PC-3 (cell line): ENCODE measurements at places on chromosomes 3 and 15. TPM values are rescaled to one million over a fixed set of nuclear protein-coding genes. Genes with fewer than 3 reads are reported as not detected.

DNA sequence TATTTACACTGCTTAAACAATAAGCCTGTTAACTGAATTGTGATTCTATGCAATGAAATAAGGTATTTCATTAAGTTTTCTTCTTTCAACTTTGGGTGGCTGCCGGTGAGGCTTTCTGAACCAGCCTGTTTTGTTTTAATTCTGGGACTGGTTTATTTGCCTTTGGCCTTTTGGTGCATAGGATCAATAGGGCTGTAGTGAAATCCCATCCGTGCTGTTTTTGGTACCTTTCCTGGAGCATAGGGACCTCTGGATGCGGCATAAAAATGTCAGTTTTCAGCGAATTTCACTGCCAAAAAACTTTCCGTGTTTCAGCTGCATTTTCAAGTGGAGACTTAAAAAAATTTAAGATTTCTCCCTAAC lies 514 bp downstream of the PLS1 start:
- H3K4me3 ChIP-seq: peak overlapping the region; percentile 82
- no peaks in the 10 kb centered on the region for H3K27me3 ChIP-seq
- DNase-seq: no peak
- no peaks in the 10 kb centered on the region for H3K36me3 ChIP-seq
- H3K4me1 ChIP-seq: peaks cover 23% of the 10 kb centered on the region
- H3K27ac ChIP-seq: no peak overlapping the region; the same call in 1 of the 2 replicates

CPLX3 gene
- not detected in 2 replicates for total RNA-seq

DNA sequence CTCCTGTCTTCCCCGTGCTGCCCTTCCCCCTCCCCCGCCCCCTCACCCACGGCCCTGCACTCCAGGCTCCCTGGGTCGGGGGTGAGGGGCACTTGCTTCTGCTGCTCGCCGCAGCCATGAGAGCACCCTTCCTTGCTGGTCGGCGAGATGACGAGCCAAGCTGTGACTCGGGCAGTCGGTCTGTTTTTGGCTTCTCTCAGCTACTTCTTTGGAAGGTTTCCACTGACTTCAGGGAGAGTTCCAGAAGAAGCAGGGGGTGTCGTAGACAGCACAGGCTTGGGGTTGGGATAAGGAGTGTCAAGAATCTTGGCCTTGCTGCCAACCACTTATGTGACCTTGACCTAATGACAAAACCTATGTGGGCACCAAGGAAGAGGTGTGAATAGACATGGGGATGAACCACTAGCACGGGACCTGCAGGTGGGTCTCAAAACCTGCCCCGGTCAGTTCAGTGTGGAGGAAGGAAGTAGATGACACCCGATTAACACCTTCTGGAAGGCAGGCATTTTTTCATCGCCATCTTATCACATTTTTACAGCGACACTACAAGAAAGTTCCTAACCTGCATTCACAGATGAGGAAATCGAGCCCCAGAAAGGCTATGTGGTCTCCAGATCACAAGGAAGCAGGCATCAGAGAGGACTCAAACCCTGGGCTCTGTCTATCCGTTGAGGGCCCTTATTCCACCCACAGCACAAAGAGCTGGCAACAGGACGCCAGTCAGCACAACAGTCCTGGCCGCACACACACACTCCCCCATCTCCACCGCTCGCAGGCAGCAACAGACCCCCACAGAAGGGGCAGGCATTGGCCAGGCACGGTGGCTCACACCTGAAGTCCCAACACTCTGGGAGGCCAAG lies 120.9 kb downstream of the LIPC start:
- peak overlapping the region; percentile 66; the same call in 1 of the 2 replicates for H3K27ac ChIP-seq
- H3K4me3 ChIP-seq: no peak overlapping the region
- peaks cover 22% of the 10 kb centered on the region for H3K4me1 ChIP-seq
- DNase-seq: no peak

DNA sequence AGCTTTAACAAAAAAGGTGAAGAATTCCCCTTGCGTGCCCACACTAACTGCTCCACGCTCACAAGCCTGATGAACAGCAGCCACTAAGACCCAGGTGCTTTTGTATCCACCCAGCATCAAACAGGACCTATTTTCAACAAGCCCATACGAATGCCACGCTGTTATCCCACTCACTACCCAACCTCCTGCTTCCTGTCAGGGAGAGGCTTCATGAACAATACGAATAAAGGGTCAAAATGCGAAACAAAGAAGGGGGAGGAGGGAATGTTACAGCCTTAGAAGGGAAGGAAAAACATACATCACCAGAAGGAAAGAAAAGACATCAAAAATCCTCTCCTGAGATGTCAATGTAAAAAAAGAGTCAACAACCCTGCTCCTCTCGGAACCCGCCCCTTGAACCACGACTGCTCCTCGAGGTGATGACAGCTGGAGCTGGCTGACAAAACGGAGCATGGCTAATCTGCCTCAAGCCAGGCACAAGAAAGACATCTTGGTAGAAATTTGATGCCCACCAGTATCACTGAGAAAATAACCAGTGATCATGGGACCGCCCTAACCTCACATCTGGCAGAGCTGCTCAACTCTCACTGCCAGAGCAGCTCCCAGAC lies 9.7 kb downstream of the ERC2 start:
- DNase-seq: no peak
- no peak overlapping the region for H3K4me3 ChIP-seq
- H3K27ac ChIP-seq: no peak overlapping the region
- H3K27me3 ChIP-seq: peaks cover 27% of the 10 kb centered on the region
- H3K4me1 ChIP-seq: no peaks in the 10 kb centered on the region

- H3K27ac ChIP-seq: no peak overlapping the region
- H3K4me1 ChIP-seq: no peaks in the 10 kb centered on the region
- no peak for DNase-seq
- no peaks in the 10 kb centered on the region for H3K36me3 ChIP-seq
- H3K27me3 ChIP-seq: no peaks in the 10 kb centered on the region
Observed at GRCh38 chr3:4664412-4664811, 171.3 kb downstream of the ITPR1 start.

GPR149 gene
- not detected in 2 replicates for total RNA-seq

- no peak overlapping the region for H3K27ac ChIP-seq
- H3K4me1 ChIP-seq: no peaks in the 10 kb centered on the region
- no peak overlapping the region for H3K4me3 ChIP-seq
- no peak for DNase-seq
- no peaks in the 10 kb centered on the region; the same call in 1 of the 2 replicates for H3K27me3 ChIP-seq
Observed at GRCh38 chr3:167372138-167372537, 8.0 kb downstream of the ZBBX start.

CMTM6 gene
- total RNA-seq: 53.3 and 67.4 TPM in 2 replicates

DNA sequence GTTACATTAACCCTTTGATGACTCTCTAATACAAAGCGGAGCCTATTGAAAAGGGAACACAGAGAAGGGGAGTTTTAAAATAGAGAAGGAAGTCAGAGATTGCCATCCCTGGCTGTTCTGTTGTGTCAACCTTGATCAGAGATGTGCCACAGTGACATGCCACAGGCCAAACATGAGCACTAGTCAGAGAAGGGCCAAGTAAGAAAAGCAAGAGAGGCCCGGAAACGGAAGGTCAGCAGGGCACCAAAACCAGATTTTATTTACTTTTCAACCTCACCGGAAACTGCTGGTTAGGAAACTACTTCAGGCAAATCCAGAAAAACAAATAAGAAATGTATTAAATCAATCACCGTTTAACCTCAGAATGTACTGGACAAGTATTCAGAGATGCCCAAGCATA lies 171.8 kb downstream of the ALCAM start:
- H3K27ac ChIP-seq: peak overlapping the region; percentile 24
- H3K27me3 ChIP-seq: no peaks in the 10 kb centered on the region
- H3K4me3 ChIP-seq: no peak overlapping the region
- H3K4me1 ChIP-seq: peaks cover 35% of the 10 kb centered on the region
- peak; percentile 82 for DNase-seq

- no peaks in the 10 kb centered on the region for H3K27me3 ChIP-seq
- peaks cover 51% of the 10 kb centered on the region for H3K4me1 ChIP-seq
- no peak overlapping the region for H3K4me3 ChIP-seq
- no peak for DNase-seq
Observed at GRCh38 chr15:66803749-66804148, 101.7 kb downstream of the SMAD6 start.

DNA sequence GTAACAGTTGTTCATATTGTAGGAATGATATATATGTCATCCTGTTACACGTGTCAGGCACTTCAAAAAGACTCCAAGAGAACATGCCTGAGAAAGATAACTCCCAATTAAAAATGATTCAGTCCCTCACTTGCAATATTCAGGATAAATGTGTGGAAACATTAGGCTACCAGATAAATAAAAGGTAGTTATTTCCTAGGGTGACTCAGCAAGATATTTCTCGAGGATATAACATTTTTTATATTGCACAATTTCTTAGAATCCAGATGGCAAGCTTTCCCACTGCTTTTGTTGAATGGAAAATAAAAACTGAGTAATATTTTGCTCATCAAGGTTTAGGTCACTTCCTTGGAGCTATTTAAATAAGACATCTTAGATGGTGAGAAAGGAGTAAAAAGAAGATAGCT lies 181.4 kb downstream of the GAP43 start:
- H3K4me1 ChIP-seq: peaks cover 63% of the 10 kb centered on the region
- H3K36me3 ChIP-seq: 0 out of 2 replicates have a peak, but pooled peaks cover 6% of the 10 kb centered on the region
- no peaks in the 10 kb centered on the region for H3K27me3 ChIP-seq
- peak overlapping the region; percentile 31; the same call in 1 of the 2 replicates for H3K4me3 ChIP-seq

- H3K4me1 ChIP-seq: no peaks in the 10 kb centered on the region
- no peak overlapping the region for H3K4me3 ChIP-seq
- no peaks in the 10 kb centered on the region for H3K27me3 ChIP-seq
- H3K27ac ChIP-seq: no peak overlapping the region
Observed at GRCh38 chr3:157021679-157022078, 138.3 kb downstream of the CCNL1 start.

DNA sequence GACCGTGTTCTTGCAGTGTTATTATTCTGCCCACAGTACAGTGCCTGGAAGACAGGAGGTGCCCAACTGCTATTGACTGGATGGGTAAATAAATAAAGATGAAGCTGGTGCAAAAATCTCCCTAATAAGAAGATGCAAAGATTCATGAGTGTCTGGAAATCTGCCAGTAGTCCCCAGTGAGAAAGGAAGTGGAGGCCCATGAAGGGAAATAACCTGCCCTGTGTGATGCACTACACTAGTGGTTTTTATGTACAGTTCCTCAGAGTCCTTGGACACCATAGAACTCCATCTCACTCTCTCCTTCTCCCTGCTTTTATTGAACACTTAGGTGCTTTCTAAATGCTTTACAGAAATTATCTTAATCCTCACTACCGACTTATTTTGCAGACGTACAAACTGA lies 8.3 kb upstream of the SUCLG2 start:
- DNase-seq: no peak
- H3K4me1 ChIP-seq: no peaks in the 10 kb centered on the region
- no peak overlapping the region for H3K4me3 ChIP-seq
- H3K36me3 ChIP-seq: no peaks in the 10 kb centered on the region
- no peaks in the 10 kb centered on the region for H3K27me3 ChIP-seq

GRCh38 chr3:97960993-97961766 lies 11.1 kb downstream of the RIOX2 start:
- peaks cover 44% of the 10 kb centered on the region for H3K36me3 ChIP-seq
- H3K4me1 ChIP-seq: 0 out of 2 replicates have a peak, but pooled peaks cover 3% of the 10 kb centered on the region
- no peaks in the 10 kb centered on the region for H3K27me3 ChIP-seq

- H3K36me3 ChIP-seq: no peaks in the 10 kb centered on the region
- H3K4me1 ChIP-seq: no peaks in the 10 kb centered on the region
- no peaks in the 10 kb centered on the region for H3K27me3 ChIP-seq
- H3K27ac ChIP-seq: no peak overlapping the region
- DNase-seq: no peak
Observed at GRCh38 chr3:47009225-47010110, 30.0 kb downstream of the NBEAL2 start.

DNA sequence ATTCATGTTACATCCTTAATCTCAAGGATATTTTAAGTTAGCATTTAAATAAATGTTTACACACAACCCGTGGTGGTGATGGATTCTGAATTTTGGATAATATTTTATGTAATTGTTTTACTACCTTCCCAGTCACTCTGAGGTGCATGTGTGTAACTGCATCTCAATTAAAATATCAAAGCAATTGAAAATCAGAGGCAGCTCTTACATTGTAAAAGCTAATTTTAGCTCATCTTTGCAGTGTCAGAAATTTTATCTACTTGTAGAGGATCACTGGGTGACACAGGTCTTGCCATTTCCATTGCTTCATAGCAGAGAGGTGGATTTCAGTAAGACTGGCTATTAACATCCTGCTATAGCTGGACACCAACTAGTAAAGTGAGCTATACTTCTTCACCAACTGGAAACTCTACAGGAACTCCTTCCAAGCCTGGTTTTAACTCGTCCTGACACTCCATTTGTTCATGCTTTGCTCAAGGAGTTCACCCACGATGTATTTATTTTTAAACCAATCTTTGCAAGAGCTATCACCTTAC lies 19.6 kb upstream of the MITF start:
- H3K4me3 ChIP-seq: no peak overlapping the region
- no peak for DNase-seq
- no peaks in the 10 kb centered on the region for H3K4me1 ChIP-seq
- no peak overlapping the region for H3K27ac ChIP-seq
- no peaks in the 10 kb centered on the region for H3K36me3 ChIP-seq

GRM2 gene
- total RNA-seq: 0.07 and 0.17 TPM in 2 replicates

TRAT1 gene
- not detected in 2 replicates for total RNA-seq

THSD4 gene
- total RNA-seq: 29.0 and 39.3 TPM in 2 replicates

KAT2B gene
- total RNA-seq: 10.9 and 11.9 TPM in 2 replicates

CTXN2 gene
- total RNA-seq: not detected in 2 replicates

MUC13 gene
- 0.04 TPM in 1 of 2 replicates, not detected in the other for total RNA-seq

GRCh38 chr3:187352581-187353575 lies 15.3 kb upstream of the RTP4 start:
- H3K27ac ChIP-seq: peak overlapping the region; percentile 44; the same call in 1 of the 2 replicates
- 0 out of 2 replicates have a peak overlapping the region, but pooled peaks have one; percentile 10 for H3K4me3 ChIP-seq
- H3K4me1 ChIP-seq: peaks cover 13% of the 10 kb centered on the region
- peak; percentile 57 for DNase-seq
- H3K27me3 ChIP-seq: peaks cover 26% of the 10 kb centered on the region
- no peaks in the 10 kb centered on the region for H3K36me3 ChIP-seq

RTP1 gene
- total RNA-seq: not detected in 2 replicates
